ENCODE measurements at places on chromosomes 11 and 22. TPM values are rescaled to one million over a fixed set of nuclear protein-coding genes. Genes with fewer than 3 reads are reported as not detected.
A peak's percentile ranks its signal among the peaks of the same experiment; 100 is the strongest.

NEFH gene
- 0.65 TPM for total RNA-seq

FAM180B gene
- 1.4 TPM for total RNA-seq

GRCh38 chr22:42236268-42236667, 34.2 kb downstream of the TCF20 start:
- DNase-seq: no peak

DNA sequence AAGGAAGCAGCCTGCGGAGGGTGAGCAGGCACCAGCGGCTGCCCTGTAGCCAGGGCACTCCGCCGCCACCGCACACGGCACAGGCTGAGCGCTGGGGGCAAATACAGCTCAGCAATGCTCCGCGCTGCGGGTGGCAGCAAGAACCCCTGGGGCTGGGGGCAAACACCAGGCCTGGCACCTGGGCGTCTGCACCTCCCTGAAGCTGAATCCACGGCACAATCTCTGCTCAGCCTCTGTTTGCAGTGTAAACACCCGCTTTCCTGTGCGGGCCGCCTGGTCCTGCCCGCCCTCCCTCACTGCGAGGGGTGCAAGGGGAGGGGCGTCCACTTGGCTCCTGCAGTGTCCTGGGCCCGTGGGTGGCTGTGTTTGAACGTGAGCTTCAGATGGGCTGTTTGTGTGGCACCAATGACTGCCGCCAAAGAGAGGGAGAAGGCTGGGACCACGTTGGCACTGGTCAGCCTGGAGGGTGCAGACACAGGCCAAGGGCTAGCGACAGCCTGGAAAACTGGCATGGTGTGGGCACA, 14.8 kb upstream of the MPPED1 start:
- DNase-seq: no peak

DNA sequence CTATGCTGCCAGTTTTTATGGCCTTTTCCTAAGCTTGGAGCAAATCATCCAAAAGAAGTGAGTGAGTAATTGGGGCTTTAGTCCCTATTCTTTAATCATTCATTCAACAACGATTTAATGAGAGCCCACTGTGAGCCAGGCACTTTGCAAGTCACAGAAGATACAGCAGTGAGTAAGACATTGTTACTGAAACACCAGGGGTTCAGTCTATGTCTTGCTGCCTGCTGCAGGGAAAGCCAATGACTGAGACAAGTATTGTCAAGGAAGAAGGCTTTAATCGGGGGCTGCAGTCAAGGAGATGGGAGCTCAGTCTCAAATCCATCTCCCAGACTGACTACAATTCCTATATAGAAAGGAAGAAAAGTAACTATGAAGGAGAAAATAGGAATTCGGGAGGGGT, 228.3 kb downstream of the FAM181B start:
- no peak for DNase-seq

GRCh38 chr11:80519596-80520506, 1079.0 kb upstream of the TENM4 start:
- no peak for DNase-seq

DNA sequence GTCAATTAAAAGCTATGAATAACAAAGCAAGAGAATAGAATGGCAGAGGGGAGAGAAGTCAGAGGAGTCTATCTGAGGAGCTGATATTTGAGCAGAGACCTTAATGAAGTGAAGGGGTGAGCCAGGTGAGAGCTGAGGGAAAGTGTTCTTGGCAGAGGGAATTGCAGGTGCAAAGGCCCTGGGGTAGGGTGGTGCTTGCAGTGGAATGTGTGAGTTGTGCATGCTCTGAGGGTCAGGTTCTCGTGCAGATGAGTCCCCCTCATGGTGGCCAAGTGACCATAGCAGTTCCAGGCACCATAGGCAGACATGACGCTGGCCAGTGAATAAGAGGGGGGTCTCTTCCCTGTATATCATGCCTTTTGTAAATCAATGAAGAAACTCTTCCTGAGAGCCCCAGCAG, 58.9 kb upstream of the ALX4 start:
- DNase-seq: no peak

GNAZ gene
- 1.5 TPM for total RNA-seq

DNA sequence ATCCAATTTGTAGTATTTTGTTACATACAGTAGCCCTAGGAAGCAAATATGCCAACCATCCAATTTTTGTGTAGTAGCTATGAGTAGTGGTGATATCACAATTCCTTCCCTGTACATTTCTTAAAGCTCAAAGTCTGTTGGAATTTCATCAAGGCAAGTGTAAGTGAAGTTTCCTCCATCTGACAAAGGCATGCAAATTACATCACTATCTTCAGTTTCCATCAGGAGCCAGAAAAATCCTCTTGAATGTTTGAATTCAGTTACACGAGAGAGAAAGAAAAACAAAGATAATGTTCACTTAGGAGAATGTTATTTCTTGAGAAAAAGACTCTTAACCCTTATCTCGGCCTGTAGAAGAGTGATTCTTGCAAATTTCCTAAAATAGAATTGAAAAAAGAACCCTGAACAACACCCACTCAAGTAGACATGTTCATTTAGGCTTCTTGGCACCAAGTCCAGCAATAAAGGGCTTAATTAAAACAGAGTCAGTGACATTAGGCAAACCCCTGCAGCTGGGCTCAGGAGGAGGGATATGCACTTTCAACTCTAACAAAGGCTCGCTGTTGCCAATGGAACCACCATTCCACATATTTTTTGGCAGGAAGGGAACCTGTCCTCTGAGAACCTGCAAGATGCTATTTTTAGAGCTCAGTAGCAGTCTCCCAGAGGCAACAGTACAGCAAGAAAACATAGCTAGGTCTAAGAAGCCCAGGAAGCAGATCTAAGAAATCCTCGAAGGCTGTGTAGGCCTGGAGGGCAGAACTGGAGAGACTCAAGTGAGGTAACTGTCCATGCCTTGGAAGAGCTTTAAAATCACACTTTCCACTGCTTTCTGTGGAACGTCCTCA, 144.6 kb downstream of the CCDC81 start:
- DNase-seq: no peak

GRCh38 chr11:10778217-10778970, 27.3 kb downstream of the CTR9 start:
- DNase-seq: peak; percentile 90

GRAP2 gene
- 0.88 TPM for total RNA-seq

- DNase-seq: no peak
These were observed 352.7 kb upstream of the MPPED2 start for GRCh38 chr11:30938810-30939209.

LSP1 gene
- 73.7 TPM for total RNA-seq

DNA sequence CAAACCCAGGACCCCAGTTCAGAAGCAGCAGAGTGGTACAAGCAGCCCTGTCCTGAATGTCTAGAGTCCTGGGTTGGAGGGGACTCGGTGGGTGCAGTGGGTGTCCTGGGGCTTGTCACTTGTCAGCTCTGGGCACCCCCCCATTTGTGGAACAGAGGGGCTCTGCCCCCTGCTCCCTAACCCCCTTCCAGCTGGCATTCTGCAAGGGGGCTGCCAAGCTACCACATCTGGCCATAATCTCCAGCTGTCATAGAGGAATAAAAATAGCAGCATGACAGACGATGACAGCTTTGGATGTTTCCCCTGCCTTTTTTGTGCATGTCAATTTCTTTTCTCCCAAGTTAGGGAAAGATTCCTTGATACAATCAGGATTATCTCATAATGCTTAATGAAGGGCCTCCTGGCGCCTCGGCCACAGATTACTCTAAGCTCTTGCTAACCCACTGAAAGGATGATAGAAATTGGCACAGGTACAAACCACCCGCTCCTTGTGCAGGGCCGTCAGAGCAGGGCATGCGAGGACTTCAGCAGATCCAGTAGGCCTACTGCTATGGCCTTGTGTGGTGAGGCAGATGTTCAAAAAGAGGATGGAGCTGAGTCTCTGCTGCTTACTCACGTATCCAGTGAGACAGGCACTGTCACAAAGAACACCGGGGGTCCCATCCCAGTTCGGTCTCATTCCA, 83.0 kb downstream of the ISX start:
- no peak for DNase-seq

GRCh38 chr11:129894278-129895125, 876 bp downstream of the NFRKB start:
- no peak for DNase-seq

DNA sequence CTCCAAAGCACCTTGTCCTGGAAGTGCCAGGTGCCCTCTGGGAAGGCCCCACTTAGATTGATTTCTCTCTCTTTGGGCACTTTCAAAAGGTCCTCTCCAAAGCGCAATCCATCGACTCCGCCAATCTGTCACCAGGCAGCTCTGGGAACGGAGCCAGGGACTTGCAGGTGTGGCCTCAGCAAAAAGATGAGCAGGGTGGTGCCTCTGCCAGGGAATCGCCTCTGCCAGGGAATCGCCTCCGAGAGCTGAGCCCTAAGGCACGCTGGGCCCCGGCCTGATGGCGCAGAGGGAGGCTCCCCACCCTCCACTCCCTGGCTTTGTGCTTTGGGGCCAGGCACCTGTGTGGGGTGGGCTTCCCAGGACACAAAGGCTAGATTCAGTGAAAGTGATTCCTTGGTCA, 1391.3 kb downstream of the TBC1D22A start:
- DNase-seq: peak; percentile 31

DNA sequence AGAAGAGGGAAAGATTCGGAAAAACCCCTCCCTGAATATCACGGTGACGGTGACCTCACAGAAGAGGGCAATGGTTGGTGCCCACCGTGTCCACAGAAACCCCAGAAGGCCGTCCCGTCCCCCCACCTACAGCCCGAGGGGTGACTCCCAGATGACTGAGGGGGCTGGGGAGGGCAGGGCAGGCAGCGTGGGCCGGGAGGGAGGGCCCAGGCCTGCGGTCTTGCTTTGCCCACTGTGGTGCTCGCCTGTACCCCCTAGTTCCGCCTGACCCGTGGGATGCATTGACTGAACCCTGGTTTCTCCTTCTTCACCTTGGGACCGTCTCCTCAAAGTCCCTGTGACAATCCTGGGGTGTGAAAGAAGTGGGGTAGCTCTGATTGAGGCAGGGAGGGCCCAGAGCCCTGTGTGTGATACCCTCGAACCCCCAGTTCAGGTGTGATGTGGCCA, 526.7 kb downstream of the BRD1 start:
- peak; percentile 46 for DNase-seq

DNA sequence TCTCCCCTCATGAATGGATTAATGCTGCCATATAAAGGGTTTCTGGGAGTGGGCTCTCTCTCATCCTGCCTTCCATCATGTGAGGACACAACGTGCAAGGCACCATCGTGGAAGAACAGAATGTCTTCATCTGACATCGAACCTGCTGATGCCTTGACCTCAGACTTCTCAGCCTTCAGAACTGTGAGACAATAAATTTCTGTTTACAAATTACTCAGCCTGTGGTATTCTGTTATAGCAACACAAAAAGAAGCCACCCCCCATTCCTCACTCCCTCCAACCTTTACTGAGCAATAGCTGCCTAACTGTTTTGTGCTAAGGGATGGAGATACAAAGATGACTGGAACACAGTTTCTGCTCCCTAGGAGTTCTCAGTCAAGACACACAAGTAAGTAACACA, 106.1 kb upstream of the PLET1 start:
- no peak for DNase-seq

TRPM5 gene
- total RNA-seq: not detected

- no peak for DNase-seq
These were observed 66.1 kb upstream of the THY1 start for GRCh38 chr11:119489087-119489486.

DNA sequence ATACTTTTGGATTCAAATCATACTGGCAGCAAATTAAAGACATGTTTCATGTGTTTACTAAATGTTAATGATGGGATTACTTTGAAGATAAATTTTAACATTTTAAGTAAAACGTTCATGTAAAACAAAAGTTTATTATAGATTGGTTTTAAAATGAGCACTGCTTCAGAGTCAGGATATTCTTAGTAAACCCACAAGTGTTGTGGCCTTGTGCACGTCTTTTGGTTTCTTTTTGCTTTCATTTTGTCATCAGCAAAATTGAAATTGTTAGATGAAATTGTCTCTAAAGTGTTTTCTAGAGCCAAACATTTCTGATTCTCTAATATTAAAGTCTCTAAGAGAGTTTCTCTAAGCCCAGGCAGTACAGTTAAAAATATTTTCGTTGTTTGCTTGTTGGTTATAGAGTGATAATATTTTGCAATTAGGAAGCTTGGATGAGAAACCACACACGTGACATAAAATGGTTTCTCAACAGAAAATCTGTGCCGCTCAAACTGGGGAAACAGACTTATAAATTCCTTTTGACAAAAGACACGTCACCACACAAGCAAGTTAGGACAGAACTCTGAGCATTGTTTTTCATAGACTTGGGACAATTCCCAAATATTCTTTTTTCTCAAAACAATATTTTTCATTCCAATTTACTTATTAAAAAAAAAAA, 164.4 kb downstream of the TEAD1 start:
- no peak for DNase-seq

- DNase-seq: peak; percentile 85
These were observed 480 bp downstream of the PLEKHA7 start for GRCh38 chr11:17013548-17014320.

KDM4F gene
- not detected for total RNA-seq

ALG8 gene
- total RNA-seq: 13.8 TPM

WT1 gene
- total RNA-seq: not detected

DNA sequence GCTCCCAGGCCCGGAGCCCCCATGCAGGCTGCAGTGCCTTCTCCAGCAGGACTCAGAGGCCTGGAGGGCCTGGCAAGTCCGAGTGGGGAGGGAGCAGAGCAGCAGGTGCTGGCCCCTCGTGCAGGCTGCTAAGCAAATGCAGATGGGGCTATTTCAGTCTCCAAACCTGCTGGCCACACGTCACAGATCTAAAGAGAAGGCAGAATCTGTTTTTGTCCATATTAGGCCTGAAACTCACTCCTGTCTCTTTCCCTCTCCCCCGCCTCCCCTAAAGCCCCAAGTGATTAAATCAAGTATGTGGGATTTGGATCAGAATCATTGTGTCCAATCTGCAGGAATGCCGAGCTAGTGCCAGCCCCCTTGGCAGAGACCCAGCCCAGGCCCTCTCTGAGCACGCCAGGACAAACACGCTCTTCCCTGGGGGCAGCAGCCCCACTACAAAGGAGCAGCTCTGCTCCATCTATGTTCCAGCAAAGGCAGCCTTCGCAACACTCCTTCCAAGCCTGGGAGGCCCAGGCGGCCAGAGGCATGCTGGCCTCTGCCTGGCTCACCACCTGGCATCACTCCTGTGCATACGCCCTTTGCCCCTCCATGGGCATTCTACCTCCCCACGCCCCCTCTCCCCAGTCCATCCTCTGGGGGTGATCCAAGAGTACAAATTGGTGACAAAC, 26.5 kb downstream of the RPL27A start:
- peak; percentile 95 for DNase-seq

GRCh38 chr11:2883979-2884815, 1.4 kb downstream of the CDKN1C start:
- no peak for DNase-seq

DNA sequence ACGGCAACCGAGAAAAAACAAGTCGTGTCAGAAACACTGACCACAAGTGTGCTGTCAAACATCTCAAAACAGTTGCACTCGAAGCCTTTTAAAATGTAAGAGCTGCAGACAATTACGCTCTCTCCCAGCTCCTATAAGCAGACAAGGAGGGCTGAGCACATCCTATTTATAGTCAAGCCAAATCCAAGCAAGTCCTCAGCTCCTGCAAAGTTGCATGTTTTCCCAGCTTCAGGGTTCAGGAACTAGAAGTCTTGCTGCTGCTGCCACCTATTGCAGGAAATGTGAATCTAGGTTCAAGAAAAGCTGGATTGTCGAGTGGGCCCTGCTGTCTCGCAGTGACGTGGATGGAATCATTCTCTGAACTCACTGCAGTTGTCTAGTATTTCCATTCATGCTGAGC, 15.5 kb downstream of the EFCAB6 start:
- no peak for DNase-seq
